ENCODE measurements at places on chromosomes 5 and 9. TPM values are rescaled to one million over a fixed set of nuclear protein-coding genes. Genes with fewer than 3 reads are reported as not detected.

The TRIM7 gene
- 1.6 TPM for total RNA-seq

The CDC20B gene
- total RNA-seq, result not detected

The ANKRD20A1 gene
- 0.62 TPM for total RNA-seq

The PCDHA3 gene
- not detected for total RNA-seq

The DNAH5 gene
- not detected for total RNA-seq

The IFNE gene
- total RNA-seq, result not detected

The F2RL1 gene
- total RNA-seq, result 2.9 TPM

The MELK gene
- 53.9 TPM for total RNA-seq

The SLC6A7 gene
- not detected for total RNA-seq

The NDUFS6 gene
- 39.5 TPM for total RNA-seq

The CCNO gene
- total RNA-seq, result not detected

The MOB3B gene
- 3.2 TPM for total RNA-seq

The LMX1B gene
- total RNA-seq, result not detected

The ATOX1 gene
- total RNA-seq, result 92.6 TPM

GRCh38 chr5:168328814-168329213 is 37.4 kb downstream of the WWC1 start:
- no peak overlapping the region for H3K4me3 ChIP-seq
- H3K4me1 ChIP-seq, result peaks cover 3% of the 10 kb centered on the region
- H3K27me3 ChIP-seq, result peaks cover 16% of the 10 kb centered on the region

DNA sequence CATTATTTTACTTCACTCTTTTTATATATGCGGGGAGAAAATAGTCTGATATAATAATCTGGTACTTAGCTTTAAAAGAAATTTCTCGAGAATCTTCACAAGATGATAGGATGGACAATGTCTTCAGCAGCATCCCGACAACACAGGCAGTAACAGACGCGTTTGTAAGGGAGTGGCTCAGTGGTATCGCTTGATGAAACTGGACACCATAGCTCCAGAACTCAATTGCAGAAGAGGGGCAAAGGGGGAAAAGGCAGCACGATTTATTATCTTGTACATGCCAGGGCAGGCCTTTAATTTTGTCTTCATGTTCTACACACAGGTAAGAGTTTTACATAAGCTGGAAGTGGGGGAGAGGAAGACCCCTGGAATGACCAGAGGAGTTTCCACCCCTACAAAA is 15.7 kb downstream of the IL4 start:
- no peaks in the 10 kb centered on the region for H3K36me3 ChIP-seq
- peaks cover 25% of the 10 kb centered on the region for H3K4me1 ChIP-seq
- H3K27me3 ChIP-seq, result no peaks in the 10 kb centered on the region
- DNase-seq, result no peak
- H3K27ac ChIP-seq, result peak overlapping the region; percentile 30
- H3K4me3 ChIP-seq, result no peak overlapping the region

- H3K27me3 ChIP-seq, result peaks cover 5% of the 10 kb centered on the region
- H3K4me3 ChIP-seq, result no peak overlapping the region
- H3K27ac ChIP-seq, result no peak overlapping the region
Measured at GRCh38 chr5:116616876-116617275, 42.3 kb upstream of the SEMA6A start.

GRCh38 chr5:8270246-8270645 is 401.3 kb downstream of the MTRR start:
- H3K27me3 ChIP-seq, result no peaks in the 10 kb centered on the region
- DNase-seq, result no peak
- no peaks in the 10 kb centered on the region for H3K36me3 ChIP-seq

DNA sequence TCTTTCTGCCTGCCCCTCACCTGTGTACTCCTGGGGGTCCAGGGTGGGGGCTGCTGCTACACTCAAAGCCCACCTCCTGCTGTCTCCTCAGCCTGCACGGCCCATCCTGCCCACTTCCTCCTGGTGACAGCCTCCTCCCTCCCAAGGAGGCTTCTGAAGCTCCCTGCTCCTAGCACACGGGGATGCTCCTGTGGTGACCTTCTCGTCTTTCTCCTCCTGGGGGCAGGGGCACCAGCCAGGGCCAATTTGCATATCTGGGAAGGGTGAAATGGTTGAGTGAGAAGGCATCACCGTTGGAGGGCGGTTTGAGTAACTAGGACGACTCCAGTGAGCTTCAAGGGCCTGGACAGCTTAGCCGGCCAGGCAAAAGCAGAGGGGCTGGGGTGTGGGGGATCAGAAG is 51.9 kb upstream of the COL5A1 start:
- no peak overlapping the region for H3K27ac ChIP-seq
- peaks cover 6% of the 10 kb centered on the region for H3K27me3 ChIP-seq
- no peaks in the 10 kb centered on the region for H3K4me1 ChIP-seq
- no peak overlapping the region for H3K4me3 ChIP-seq
- DNase-seq, result no peak
- H3K36me3 ChIP-seq, result no peaks in the 10 kb centered on the region

- DNase-seq, result no peak
- H3K4me3 ChIP-seq, result no peak overlapping the region
- H3K27ac ChIP-seq, result no peak overlapping the region
- H3K27me3 ChIP-seq, result no peaks in the 10 kb centered on the region
Measured at GRCh38 chr5:113034182-113034773, 57.7 kb downstream of the DCP2 start.

DNA sequence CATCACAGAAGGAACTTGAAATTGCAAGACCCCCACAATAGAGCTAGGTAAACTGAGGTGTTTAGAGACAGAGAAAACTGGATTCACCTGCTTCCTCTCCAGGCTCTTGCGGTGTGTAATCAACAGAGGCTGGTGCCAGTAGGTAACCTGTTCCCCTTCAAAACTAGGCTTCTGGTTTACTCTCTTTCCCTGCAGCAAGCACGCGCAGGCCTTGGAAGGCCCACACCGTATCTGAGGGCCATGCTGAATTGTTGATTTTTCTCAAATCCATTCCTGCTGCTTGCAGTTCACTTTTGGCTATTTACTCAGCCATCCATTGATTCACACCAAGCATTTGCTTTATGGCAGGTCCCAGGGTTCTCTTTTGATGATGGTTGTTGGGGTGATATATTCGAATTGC is 667 bp upstream of the FRRS1L start:
- H3K27me3 ChIP-seq, result peaks cover 48% of the 10 kb centered on the region
- H3K4me3 ChIP-seq, result no peak overlapping the region
- no peaks in the 10 kb centered on the region for H3K36me3 ChIP-seq
- H3K27ac ChIP-seq, result no peak overlapping the region
- H3K4me1 ChIP-seq, result peaks cover 5% of the 10 kb centered on the region

GRCh38 chr5:23204111-23204510 is 303.3 kb upstream of the PRDM9 start:
- H3K27me3 ChIP-seq, result no peaks in the 10 kb centered on the region
- no peak overlapping the region for H3K27ac ChIP-seq
- no peak for DNase-seq
- H3K36me3 ChIP-seq, result no peaks in the 10 kb centered on the region
- no peaks in the 10 kb centered on the region for H3K4me1 ChIP-seq

DNA sequence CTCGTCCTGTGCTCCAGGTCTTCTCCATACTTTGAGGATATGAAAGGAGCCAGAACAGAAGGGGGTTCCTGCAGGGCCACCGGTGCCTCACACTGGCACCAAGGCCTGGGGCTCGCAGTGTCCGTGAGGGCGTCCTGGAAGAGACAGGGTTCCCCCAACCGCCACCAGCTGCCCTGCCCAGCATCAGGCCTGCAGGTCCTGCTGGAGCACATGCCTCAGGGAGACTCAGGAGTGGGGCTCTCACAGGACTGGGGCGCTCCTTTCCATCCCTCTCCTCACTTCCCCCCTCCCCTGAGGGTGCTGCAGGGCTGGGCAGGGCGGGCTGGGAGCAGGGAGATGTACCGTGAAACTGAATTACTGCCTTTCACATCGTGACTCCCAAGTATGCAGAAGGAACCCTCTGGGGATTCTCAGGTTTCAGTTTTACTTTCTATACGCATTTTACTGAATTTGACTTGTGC is 31.7 kb downstream of the CEP72 start:
- no peaks in the 10 kb centered on the region for H3K4me1 ChIP-seq
- no peak for DNase-seq
- no peak overlapping the region for H3K4me3 ChIP-seq
- H3K27ac ChIP-seq, result no peak overlapping the region

DNA sequence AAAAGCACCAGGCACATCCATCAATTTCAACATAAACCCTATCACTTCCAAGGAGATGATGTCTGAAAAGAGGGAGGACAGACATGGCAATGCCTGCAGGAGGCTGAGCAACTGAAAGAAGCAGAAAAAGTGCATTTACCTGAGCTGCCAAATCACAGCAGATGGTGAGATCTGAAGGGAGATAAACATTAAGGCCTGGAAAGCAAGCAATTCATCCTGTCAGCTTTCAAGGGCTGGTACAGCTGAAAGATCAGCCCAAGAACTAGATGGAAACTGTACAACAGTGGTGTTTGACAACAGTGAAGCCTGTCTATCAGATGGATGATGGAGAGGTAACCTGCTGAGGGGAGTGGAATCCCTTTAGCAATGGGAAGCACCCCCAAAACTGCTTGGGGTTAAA is 433.2 kb upstream of the ZNF608 start:
- no peak for DNase-seq
- H3K4me3 ChIP-seq, result no peak overlapping the region
- H3K4me1 ChIP-seq, result no peaks in the 10 kb centered on the region

DNA sequence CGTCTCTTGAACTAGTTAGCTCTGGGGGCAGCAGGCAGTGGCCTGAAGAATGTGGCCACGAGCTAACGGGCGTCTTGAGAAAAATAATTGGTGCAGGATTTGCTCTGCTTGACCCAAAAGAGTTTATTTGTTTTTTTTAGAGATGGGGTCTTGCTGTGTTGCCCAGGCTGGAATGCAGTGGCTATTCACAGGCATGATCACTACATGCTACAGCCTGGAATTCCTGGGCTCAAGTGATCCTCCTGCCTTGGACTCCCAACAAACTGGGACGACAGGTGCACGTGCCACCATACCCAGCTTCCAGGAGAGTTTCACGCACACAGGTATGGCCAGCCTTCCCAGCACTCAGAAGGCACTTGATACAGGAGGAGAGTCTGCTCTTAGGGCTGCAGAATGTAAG is 203.8 kb downstream of the MLLT3 start:
- H3K36me3 ChIP-seq, result peaks cover 5% of the 10 kb centered on the region
- H3K4me1 ChIP-seq, result peaks cover 39% of the 10 kb centered on the region
- no peak overlapping the region for H3K27ac ChIP-seq
- H3K4me3 ChIP-seq, result no peak overlapping the region
- DNase-seq, result no peak

- H3K4me3 ChIP-seq, result peak overlapping the region; percentile 57
- H3K27ac ChIP-seq, result peak overlapping the region; percentile 92
- no peaks in the 10 kb centered on the region for H3K36me3 ChIP-seq
- peaks cover 33% of the 10 kb centered on the region for H3K4me1 ChIP-seq
Measured at GRCh38 chr5:58891086-58891970, 308.5 kb downstream of the RAB3C start.

DNA sequence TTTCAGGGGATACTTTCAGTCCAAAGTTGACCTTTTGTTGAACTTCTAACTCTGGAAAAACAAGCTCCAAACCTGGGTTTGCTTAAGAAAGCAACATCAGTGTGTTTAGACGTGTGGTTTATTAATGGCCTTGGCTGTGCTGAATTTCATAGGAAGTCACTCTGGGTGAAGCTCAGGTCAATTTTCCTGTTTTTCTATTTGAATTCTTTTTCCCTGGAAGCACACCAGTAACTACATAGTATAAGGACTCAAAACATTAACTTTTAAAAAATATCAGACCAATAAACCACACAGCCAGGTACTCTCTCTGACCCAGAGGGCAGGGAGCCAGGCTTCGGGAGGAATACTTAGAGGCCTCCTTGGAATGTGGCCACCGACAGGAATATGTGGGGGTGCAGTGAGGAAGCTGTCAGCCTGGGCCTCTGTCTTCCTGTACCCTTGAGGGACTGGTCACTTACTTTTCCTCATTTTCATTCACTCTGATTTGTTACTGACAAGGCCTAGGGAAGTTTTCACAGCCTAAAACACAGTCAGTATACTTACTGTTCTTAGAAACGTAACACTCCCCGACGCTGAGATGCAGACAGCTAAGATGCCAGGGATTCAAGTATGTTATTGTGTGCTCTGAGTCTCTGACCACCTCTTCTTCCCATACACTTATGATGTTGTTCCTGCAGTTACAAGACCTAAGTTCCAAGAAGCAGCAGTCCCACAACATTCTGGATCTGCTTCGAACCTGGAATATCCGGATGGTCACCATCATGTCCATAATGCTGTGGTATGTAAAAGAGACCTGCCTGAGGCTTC is 18.9 kb downstream of the SLC22A5 start:
- H3K27me3 ChIP-seq, result no peaks in the 10 kb centered on the region
- H3K4me1 ChIP-seq, result peaks cover 48% of the 10 kb centered on the region
- H3K4me3 ChIP-seq, result no peak overlapping the region

DNA sequence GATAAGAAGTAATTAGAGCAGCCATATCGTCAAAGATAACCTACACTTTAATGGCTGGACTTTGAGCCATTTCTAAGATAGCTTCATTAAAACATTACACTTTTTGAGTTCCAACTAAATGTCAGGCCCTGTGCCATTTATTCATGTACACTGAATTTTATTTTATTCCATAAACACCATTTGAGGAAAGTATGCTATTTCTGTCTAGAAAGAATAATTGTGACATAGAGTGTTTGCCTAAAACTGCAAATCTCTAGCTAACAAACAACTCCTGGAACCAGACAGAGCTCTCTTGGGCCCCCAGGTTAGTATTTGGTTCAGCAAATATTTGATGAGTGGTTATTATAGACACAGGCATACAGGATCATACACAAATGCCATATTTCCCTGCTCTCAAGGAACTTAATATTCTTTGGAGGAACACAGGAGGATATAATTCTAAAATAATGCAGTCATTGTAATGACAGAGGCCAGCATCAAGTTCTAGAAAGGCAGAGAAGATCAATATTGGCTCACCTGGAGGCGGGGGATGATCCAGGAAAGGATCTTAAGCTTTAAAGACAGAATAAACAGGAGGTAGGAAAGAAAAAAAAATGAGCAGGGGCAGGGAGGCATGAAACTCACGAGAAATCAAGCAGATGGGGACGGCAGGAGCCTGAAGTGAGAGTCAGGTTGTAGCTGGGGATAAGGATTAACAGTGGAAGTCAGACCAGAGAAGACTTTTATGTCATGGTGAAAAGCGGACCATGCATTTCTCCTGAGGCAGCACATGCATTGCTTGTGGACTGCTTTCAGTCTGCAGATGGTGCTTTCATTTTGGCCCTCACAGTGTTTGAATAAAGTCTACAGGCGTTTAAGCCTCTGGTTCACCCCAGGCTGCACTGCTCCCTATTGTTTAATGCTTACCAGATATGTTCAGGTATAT is 127.7 kb downstream of the GCNT1 start:
- DNase-seq, result no peak
- H3K27me3 ChIP-seq, result no peaks in the 10 kb centered on the region
- no peaks in the 10 kb centered on the region for H3K36me3 ChIP-seq
- no peak overlapping the region for H3K4me3 ChIP-seq
- no peaks in the 10 kb centered on the region for H3K4me1 ChIP-seq

- peaks cover 9% of the 10 kb centered on the region for H3K36me3 ChIP-seq
- H3K27me3 ChIP-seq, result no peaks in the 10 kb centered on the region
- H3K27ac ChIP-seq, result no peak overlapping the region
- no peak for DNase-seq
- H3K4me3 ChIP-seq, result no peak overlapping the region
Measured at GRCh38 chr9:98218562-98219363, 26.3 kb upstream of the CORO2A start.

GRCh38 chr5:77774981-77775789 is 954 bp downstream of the TBCA start:
- no peak for DNase-seq
- H3K4me1 ChIP-seq, result peaks cover 53% of the 10 kb centered on the region
- H3K36me3 ChIP-seq, result peaks cover 30% of the 10 kb centered on the region
- peak overlapping the region; percentile 94 for H3K27ac ChIP-seq
